Thymus (tissue), 14 donors: ENCODE measurements at places on chromosomes 16 and 17. TPM values are rescaled to one million over a fixed set of nuclear protein-coding genes. Genes with fewer than 3 reads are reported as not detected.
A peak's percentile ranks its signal among the peaks of the same experiment; 100 is the strongest.

DNA sequence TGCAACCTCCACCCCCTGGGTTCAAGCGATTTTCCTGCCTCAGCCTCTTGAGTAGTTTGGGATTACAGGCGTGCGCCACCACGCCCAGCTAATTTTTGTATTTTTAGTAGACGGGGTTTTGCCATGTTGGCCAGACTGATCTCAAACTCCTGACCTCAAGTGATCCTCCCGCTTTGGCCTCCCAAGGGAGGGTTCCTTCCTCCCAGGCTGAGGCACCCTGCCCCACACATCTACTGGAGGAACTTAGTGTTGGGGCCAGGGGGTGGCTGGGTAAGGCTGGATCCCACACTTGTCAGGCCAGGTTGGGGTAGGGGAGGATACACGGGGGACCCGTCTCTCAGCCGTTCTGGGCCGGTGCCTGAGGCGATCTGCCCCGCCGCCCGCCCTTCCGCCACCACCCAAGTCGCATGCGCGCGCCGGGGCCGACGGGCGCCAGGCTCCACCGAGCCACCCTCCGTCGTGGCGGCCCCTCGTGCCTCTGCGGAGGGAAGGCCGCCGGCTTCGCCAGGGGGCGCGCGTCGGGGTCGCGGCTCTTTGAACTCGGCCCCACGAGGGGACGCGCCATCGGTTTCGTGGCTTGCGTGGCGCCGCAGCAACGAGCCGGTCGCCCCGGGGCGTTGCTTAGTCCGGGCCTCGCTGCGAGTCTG lies 15.9 kb downstream of the GRB7 start:
- peaks cover 39% of the 10 kb centered on the region for H3K4me1 ChIP-seq
- no peak for DNase-seq
- peak overlapping the region; percentile 99 for H3K27ac ChIP-seq
- H3K36me3 ChIP-seq, result no peaks in the 10 kb centered on the region

- H3K27me3 ChIP-seq, result no peaks in the 10 kb centered on the region
- H3K27ac ChIP-seq, result peak overlapping the region; percentile 11
- no peak overlapping the region for H3K4me3 ChIP-seq
- no peak for DNase-seq
Observed at GRCh38 chr16:70746708-70747424, 54.1 kb downstream of the VAC14 start.

MAP2K4 gene
- total RNA-seq, result 42.3 TPM

PRDM7 gene
- not detected for total RNA-seq

DNA sequence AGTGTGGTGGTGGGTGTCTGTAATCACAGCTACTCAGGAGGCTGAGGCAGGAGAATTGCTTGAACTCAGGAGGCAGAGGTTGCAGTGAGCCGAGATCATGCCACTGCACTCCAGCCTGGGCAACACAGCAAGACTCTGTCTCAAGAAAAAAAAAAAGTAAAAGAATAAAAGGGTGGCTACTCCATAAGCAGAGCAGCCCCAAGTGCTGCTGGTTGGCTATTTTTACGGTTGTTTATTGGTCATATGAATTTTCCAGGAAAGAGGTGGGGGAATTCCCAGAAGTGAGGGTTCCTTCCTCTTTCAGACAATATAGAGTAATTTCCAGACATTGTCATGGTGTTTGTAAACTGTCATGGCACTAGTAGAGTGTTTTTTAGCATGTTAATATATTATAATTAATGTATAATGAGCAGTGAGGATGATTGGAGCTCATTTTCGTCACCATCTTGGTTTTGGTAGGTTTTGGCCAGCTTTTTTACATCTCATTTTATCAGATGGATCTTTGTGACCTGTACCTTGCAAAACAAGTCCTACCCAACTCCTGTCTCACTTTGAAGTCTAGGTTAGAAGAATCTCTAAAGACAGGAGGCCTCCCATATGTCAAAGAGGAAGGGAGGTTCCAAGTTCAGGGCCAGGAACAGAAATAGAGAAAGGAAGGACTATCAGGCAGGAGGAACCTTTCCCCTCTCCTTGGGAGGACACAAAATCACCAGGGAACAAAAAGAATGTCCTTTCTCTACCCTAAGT lies 39.1 kb downstream of the HOXB1 start:
- no peak overlapping the region for H3K4me3 ChIP-seq
- H3K27me3 ChIP-seq, result peaks cover 50% of the 10 kb centered on the region
- no peaks in the 10 kb centered on the region for H3K36me3 ChIP-seq

STUB1 gene
- 70.2 TPM for total RNA-seq

ZNF469 gene
- 0.61 TPM for total RNA-seq

- peaks cover 10% of the 10 kb centered on the region for H3K4me1 ChIP-seq
- DNase-seq, result peak; percentile 23
- H3K27ac ChIP-seq, result no peak overlapping the region
- H3K36me3 ChIP-seq, result no peaks in the 10 kb centered on the region
Observed at GRCh38 chr17:59329176-59330052, 2.0 kb upstream of the YPEL2 start.

DNA sequence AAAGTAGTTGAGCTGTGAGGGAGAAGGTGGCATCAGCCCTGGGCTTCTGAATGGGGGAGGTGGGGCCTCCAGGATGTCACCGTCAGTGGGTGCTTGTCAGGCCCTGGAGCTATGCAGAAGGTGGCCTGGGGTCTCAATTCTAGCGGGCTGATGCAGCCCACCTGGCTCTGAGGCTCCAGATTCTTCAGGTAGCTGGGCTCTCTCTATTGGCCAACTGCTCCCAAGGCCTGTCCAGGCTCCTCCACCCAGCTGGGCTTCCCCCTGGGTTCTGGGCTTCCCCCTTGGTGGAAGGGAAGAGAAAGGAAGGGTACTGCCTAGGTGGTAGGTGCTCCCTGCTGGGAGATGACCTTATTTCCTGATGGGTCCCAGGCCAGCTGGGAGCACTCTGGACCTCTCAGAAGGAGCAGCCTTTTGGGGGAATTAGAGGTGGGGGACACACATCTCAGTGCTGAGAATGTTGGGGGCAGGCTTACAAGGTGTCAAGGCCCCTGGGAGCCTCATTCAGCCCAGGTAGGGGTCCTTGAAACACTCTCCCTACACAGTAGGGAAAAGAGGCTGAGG lies 1728.3 kb downstream of the TP53TG3F start:
- no peaks in the 10 kb centered on the region for H3K27me3 ChIP-seq
- H3K36me3 ChIP-seq, result no peaks in the 10 kb centered on the region
- H3K4me1 ChIP-seq, result no peaks in the 10 kb centered on the region
- H3K4me3 ChIP-seq, result no peak overlapping the region

- DNase-seq, result no peak
- H3K4me3 ChIP-seq, result no peak within 1 kb of the TSS
- H3K4me1 ChIP-seq, result no peaks in the 10 kb centered on the region
- H3K27ac ChIP-seq, result no peak within 1 kb of the TSS
- H3K36me3 ChIP-seq, result peaks cover 53% of the 10 kb centered on the region
Observed at GRCh38 chr16:2236337-2237101, at the start of gene DNASE1L2. Gene DNASE1L2, plus strand, starts transcription at chr16:2236444. Its CDS starts 373 bp downstream, at chr16:2236817.

DNA sequence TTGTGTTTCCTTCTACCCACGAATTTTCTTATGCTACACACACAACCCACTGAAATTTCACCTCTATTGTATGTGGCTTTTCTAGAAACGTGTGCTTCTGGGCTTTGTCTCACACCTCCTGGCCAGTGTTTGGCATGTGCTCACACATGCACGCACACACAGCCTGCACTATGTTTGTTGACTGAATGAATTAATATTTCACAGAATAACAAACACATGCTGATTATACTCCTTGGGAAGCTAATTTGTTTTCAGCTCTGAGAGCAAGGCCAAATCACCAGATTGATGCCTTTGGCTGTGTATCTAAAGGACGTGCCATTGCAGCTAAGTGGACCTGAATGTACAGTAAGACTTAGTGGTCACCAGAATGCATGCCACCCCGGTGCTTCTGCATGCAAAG lies 210.7 kb downstream of the WWOX start:
- H3K36me3 ChIP-seq, result no peaks in the 10 kb centered on the region
- no peaks in the 10 kb centered on the region for H3K27me3 ChIP-seq
- DNase-seq, result no peak
- no peak overlapping the region for H3K4me3 ChIP-seq
- no peaks in the 10 kb centered on the region for H3K4me1 ChIP-seq
- H3K27ac ChIP-seq, result no peak overlapping the region

KRT15 gene
- total RNA-seq, result 191 TPM
